ENCODE measurements at places on chromosomes 16 and 17. TPM values are rescaled to one million over a fixed set of nuclear protein-coding genes. Genes with fewer than 3 reads are reported as not detected.

DNA sequence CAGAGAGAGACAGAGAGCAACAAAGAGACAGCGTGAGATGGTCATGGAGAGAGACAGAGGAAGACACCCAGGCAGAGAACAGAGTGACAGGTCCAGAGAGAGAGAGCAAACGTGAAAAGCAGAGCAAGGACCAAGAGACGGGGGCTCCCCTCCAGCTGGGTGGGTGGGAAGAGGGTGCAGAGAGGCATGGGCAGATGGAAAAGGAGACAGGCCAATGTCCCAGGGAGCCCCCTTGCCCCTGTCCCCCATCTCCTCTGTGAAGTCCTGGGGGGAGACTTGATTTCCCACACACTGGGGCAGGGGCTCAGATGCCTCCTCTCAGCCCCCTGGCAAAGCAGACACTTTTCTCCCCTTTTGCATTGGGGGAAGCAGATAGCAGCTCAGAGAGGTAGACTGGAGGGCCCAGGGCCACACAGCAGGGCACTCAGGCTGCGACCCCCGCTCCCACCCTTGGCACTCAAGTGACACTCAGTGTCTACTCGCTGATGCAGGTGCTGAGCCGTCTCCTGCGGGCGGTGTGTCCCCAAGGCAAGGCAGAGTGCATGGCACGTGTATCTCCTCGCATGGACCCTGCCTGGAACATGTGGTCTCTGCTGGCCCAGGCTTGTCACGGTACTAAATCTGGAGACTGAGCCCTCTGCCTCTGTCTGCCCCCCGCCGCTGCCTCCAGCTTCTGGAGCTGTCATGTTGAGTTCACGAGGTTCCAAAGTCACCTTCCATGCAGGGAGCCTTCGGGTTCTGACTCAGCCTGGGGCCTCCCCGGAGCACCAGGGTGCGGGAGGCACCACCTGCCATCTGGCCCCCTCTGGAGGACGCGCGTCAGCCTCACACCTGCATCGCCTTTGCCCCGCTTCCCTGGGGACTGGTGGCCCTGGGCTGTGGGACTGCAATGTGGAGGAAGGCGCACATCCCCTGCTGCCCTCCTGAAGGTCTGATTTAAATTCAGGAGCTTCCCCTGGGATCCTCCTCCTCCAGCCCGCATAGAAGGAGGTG, 215.9 kb upstream of the GSE1 start:
- no peak for DNase-seq

Gene NACA2
- total RNA-seq, result not detected

Gene RHBDF1
- 1.6 TPM for total RNA-seq

DNA sequence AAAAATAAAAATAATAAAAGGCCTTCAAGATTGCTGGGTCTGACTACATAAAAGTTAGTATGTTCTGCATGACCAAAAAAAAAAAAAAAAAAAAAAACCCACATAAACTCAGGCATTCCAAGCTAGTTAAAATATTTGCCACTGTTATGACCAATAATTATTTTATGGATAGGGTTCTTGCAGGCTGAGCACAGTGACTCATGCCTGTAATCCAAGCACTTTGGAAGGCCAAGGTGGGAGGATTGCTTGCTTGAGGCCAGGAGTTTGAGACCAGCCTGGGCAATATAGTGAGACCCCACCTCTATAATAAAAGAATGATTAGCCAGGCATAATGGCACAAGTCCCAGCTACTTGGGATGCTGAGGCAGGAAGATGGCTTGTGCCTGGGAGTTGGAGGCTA, 8.1 kb downstream of the SCNN1B start:
- DNase-seq, result no peak

Gene ENDOV
- total RNA-seq, result 13.9 TPM

- DNase-seq, result no peak
These were observed 48.3 kb upstream of the ABCC11 start for GRCh38 chr16:48295488-48296281.

- no peak for DNase-seq
These were observed 64.8 kb upstream of the MRC2 start for GRCh38 chr17:62562656-62563055.

DNA sequence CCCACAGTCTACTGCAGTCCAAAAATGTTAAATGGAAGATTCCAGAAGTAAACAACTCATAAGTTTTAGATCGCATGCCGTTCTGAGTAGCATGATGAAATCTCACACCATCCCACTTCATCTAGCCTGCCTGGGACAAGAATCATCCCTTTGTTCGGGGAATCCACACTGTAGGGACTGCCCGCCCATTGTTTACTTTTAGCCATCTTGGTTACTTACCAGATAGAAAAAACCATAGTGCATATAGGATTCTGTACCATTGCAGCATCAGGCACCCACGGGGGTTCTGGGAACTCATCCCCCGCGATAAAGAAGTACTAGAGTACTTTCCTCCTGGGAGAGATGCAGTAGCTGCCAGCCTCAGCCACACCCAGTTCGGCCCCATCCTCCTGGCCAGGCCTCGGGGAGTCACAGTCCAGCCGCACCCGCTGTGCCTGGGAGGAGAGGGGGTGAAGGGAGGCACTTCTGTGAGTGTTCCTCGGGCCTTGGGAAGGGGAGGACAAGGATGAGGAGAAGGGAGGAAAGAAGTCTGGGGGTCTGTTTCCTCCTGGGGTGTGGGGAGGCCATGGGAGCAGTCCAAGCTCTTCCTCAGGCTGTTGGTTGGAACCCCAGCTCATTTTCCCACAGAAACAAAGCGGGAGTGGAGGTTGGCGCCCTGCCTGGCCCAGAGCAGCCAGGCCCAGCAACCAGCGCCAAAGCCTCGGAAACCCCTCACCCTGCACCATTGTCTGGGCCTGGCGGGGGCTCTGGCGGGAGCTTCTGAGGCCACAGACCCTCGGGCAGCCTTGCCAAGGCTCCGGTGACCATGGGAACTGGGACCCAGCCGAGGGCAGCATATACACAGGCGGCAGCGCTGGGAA, 8.9 kb downstream of the TRIM47 start:
- DNase-seq, result no peak

DNA sequence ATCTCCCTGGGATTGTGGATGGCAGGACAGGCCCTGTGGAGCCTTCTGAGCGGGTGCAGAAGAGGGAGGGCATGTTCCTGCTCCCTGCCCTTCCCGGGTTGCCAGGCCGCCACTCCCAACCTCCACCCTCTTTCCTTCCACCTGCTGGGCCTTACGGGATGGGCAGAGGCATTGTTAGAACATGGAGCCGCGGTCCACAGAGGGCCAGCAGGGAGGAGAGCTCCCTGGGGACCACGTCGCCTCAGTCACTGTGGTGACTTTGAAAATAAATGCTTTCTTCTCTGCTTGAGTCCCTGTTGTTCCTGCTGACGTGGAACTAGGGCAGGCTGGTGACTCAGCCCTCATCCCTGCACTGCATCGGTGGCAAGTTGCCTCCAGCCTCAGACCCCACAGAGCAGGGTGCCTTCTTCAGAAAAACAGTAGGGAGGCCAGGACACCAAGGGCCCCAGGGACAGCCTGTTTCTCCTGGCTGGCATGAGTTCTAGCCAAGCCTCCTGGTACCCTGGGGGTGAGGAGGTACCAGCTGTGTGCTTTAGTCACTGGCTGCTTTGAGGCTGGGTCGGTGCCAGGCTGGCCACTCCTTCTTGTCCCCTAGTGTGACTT, 224.9 kb downstream of the SEC14L1 start:
- no peak for DNase-seq

Gene PRR35
- not detected for total RNA-seq

Gene C17orf78
- total RNA-seq, result not detected

DNA sequence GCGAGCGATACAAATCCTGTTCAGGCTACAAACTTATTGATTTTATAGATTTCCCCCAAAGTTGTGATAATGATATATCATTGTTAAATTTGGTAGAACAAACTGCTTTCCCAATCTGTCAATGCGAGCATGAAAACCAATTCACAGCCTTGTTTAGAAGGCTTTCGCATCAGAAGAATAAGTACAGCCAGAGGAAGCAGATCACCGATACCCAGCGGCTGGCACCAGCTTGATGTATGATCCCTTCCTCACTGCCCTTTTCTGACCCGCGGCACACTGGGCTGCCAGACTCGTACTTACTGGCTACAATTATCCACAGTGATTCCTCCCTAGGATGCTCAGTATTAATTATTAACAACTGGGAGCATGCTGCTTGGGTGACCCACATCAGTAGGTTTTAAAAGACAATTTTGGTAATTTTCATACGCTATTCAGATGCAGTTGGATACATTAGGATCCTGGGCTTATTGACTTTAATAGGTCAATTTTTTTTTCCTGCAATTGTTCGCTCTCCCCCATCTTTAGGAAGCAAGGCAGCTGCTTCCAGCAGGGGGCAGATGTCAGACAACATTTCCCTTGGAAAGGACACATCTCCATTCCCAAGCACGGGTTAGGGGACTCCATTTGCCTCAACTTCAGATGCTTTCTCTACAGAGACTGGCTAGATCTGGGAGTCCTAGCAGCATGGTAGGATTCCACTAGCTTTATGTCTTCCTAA, 582.7 kb upstream of the PSMD7 start:
- no peak for DNase-seq

- DNase-seq, result no peak
These were observed 292.2 kb downstream of the TOX3 start for GRCh38 chr16:52254746-52255145.

GRCh38 chr16:79316004-79316458, 284.5 kb downstream of the MAF start:
- DNase-seq, result no peak

- DNase-seq, result no peak
These were observed 101.4 kb downstream of the RAP1GAP2 start for GRCh38 chr17:2897605-2898004.

DNA sequence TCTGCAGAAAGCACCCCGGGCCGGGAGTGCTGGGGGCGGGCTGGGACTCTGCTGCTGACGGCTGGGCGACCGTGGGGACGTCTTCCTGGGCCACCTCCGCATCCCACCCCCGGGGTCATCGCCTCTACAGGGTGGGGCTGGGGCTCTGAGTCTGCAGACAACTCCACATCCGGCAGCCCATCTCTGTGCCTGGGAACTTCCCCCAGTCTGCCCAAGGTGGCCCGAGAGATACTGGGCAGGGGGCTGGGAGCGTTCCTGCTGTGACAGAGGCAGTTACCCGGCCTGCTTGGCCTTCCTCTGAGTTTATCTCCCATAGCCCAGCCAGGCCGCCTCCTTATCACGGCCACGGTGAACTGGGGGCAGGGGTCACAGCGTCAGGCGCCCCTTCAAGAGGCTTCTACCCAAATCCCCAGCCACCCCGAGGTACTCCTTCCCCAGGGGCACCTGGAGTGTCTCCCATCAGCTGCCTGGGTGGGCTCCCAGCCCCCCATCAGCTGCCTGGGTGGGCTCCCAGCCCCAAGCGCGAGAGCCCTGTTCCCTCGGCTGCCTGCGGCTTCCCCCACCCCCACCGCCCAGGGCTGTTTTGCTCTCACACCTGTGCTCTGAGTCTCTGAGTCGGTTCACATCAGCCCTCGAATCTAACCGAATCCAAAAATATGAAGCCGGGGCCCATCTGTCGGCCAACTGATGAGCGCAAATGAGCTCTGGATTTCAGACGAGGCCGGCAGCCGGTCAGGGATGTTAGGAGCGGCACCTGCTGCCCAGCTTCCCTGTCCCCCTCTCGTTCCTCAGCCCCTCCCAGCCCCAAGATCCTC, 15.6 kb upstream of the CBFA2T3 start:
- DNase-seq, result no peak

DNA sequence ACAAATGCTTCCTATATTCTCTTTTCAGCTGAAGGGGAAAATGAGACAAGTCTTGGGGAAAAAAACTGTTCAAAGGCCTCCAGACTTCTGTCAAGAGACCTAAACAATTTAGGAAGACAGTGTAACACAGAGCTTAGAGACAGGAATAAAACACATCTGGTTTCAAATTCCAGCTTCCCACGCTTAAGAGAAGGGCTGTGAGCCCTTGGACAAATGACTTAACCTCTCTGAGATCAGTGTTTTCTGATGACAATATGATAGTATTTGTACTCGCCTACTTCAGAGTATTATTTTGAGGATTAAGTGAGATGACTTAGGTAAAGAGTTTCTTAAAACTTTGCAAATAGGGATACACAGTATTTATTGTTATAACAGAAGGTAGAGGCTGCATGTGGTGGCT, 29.5 kb downstream of the SMURF2 start:
- no peak for DNase-seq

DNA sequence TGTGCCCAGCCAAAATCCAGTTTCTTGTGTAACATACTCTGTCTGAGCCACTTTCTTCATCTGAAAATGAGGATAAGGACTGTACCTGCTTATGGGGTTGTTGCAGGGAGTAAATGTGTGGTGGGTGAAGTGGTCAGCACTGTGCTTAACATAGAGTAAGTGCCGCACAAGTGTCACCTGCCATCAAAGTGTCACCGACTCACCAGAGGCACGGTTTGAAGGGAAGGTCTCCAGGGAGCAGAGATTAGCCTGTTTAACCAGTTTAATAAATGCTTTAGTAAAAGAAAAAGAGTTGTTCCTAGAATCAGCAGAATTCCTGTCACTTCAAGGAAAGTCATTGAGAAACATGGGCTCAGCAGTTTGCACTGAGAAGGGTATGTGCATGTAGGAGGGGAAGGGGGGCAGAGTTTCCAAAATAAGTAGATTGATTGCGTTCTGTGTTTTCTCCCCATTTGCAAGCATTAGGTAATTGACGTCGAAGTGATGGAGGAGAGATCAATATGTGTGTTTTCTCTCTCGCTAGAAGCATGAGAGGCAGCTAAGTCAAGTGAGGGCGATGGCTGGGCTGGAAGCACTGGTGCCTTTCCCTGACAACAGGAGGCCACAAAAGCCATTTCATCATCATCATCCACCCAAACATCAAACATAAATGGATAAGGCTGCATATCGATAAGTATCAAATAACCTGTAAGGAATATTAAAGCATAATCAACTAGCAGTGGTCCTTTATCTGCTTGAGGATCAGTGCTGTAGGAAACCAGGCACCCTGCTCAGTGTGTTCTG, 19.1 kb downstream of the FAM20A start:
- DNase-seq, result no peak

Gene CD300A
- 2.4 TPM for total RNA-seq

Gene LCMT1
- total RNA-seq, result 53.4 TPM

DNA sequence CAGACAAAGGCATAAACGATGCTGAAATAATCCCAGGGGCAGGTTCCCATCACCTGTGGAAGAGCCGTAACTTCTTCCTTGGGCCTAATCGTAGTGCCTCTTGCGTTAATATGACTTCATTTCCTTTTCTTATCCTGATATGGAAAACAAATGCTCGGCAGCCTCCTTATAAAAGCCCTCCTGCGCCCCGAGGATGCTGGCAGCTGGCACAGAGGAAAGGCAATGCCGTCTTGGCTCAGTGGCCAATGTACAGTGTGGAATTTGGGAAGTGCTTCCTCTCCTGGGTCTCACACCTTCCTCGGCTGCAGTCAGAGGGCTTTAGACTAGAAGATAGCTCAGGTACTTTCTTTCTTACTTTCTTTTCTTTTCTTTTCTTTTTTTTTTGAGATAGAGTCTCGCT, 3.4 kb downstream of the SCN4A start:
- no peak for DNase-seq

DNA sequence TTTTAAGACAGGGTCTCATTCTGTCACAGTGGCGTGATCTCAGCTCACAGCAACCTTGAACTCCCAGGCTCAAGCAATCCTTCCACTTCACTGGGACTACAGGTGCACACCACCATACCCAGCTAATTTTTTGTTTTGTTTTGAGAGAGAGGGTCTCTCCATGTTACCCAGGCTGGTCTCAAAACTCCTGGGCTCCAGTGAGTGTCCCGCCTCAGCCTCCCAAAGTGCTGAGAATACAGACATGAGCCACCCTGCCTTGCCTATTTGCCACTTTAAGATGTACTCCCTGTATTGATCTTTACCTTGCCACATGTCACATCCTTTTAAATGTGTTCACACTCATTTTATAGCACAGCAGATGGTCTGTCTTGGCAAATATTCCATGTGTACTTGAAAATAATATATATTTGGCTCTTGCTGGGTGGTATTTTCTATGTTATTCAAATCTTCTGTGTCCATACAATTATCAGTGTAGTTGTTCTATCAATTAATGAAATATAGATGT, 50.5 kb downstream of the VMP1 start:
- no peak for DNase-seq

Gene PDPK1
- total RNA-seq, result 28.5 TPM

Gene ABCA6
- 3.7 TPM for total RNA-seq

Data from frontal cortex (tissue), 4 donors.